ENCODE measurements at places on chromosomes 5 and 9.

DNA sequence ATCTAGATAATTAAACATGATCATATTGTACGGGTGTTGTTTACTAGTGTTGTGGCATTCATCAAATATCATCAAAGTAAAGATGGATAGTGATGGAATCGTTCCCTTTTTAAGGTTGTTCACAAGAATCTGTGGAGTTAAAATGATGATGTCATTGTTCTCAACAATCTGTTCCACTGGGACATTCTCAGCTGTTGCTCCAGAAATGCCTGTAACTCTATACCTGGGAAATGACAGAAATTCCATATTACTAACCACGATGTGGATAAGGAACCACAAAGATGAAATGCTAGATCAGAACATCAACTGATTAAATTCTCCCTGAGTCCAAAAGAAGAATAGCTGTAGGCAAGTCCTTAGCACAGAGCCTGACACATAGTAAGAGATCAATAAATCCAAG is 38.0 kb downstream of the RIGI start:
- DNase-seq: no peak

DNA sequence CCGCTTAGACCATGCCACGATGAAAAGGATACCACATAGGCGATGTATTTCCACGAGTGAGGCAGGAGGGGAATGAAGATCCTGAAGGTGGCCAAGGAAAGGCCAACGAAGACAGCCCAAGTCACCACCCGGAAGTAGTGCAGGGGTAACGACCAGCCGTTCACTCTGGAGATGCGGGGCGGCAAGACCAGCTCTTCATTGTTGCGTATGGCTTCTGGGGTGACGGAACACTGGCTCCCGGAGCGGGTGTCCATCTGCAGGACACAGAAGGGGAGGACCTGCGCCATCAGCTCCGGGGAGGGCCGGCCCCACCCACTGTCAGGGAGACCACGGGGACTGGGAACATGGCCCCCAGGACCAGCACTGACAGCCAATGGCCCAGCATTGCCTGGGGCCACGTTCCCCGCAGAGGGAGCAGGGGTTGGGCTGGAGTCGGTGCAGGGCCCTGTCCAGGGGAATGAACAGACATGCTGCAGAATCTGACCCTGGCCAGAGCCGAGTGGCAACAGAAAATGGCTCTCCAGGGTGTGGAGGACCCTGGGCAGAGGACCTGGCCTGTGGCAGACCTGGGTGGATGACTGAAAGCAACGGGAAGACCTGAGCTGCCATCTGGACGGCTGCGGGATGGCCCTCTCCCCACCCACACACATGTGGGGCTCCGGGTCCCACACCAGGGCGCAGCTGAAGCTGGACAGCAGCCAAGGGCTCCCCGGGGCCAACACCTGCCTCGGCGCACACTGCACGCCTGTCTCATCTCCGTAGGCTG is 17.7 kb downstream of the ZDHHC11B start:
- DNase-seq: no peak

- DNase-seq: no peak
These were observed 323.0 kb downstream of the SPOCK1 start for GRCh38 chr5:137176126-137176525.

- peak; percentile 14 for DNase-seq
These were observed 5.8 kb upstream of the ENTPD8 start for GRCh38 chr9:137446851-137447471.

- DNase-seq: peak; percentile 86
These were observed 16.8 kb upstream of the CDK7 start for GRCh38 chr5:69217548-69218526.

DNA sequence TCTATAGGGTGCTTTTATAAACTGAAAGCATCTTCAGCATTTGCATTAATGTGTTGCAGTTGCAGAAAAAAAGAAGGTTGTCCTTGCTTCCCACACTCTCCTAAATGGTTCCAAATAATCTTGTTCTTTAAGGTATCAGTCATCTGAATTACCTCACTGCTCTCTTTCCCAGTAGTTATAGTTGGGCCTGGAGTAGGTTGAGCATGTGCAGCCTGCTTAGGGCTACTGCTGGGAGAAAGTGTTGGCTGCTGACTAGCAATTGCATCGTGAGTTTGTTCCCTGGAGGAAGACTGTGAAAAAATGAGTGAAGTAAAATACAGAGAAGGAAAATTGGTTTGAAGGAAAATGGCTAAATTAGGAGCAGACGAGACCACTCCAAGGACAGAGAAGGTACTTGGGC is 74.5 kb downstream of the PRR16 start:
- DNase-seq: no peak

GRCh38 chr5:10111571-10111970 is 138.1 kb downstream of the ATPSCKMT start:
- no peak for DNase-seq

DNA sequence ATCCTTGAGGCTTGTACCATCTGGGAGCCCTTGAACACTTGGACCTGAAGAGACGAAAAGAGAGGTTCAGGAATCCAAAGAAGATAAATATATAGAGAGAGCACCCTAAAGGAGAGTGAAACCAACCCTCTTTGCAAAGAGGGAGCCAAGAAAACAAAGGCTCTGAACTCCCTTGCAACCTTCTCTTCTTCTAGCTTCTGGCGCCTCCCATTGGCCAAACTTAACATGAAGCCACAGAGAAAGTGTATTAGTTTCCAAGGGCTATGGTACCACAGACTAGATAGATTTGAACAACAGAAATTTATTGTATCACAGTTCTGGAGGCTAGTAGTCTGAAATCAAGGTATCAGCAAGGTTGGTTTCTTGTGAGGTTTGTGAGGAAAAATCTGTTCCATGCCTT is 175.1 kb downstream of the HCN1 start:
- DNase-seq: no peak

DNA sequence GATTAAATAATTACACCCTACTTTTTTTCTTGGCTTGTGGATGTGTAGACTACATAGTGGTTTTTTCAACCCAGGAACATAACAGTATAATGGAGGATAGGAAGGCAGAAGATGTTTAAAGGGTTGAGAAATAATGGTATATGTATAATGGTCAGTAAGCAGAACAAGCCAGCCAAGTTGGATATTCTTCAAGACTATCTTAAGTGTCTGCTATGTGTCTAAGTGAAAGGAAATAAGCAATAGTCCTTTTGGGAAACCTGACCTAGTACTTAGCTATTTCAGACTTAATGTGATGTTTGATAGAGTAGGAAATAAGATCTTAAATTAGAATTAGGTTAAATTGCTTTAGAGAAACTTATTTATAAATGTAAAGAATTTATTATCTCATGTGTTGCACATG is 85.7 kb downstream of the PTPDC1 start:
- DNase-seq: no peak

DNA sequence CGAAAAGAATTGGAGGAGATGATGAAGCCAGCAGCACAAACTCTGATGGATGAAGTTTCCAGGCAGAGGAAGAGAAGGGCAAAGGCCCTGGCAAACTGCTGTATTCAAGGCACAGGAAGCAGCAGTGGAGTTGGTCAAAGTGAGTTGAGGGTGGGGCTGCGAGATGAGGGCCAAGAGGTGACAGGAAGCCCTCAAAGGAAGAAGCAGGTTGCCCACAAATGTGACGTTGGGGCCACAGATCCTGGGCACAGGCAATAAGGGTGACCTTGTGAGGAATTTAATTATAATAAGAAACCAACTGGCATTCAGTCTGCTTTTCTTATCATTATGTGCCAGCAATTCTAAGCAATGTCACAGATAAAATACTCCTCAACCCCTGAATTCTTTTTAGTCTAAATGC is 261.8 kb downstream of the CTNND2 start:
- no peak for DNase-seq

GRCh38 chr5:14297697-14298096 is 154.6 kb downstream of the TRIO start:
- DNase-seq: no peak

DNA sequence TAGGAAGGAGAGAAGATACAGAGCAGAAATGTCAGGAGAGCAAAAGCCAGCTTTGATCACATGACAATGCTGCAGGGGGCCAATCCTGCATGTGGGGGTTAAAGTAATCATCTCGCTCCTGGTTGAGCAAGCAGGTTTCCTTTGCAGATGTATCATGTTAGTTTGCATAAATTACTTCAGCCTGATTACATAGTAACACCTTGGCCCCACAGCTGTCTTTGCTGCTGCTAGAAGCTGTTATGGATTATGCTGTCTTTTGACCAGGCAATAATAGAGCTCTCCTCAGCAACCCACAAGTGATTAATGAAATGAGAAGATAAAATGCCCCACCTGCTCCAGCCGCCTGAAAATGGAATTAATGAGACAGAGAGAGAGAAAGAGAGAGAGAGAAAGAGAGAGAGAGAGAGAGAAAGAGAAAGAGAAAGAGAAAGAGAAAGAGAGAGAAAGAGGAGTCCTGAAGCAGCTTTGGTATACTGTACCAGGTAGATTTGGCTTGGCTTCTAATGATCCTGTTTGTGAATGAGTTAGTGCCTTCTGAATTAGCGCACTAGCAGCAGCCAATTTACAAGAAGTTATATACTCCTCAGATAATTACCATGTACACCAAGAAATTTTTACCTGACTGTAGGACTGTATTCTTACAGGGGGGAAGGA is 174.3 kb upstream of the RORB start:
- no peak for DNase-seq

- DNase-seq: no peak
These were observed 7.0 kb upstream of the RASA1 start for GRCh38 chr5:87260604-87261192.

GRCh38 chr9:72691671-72692070 is 170.3 kb downstream of the TMC1 start:
- no peak for DNase-seq

GRCh38 chr5:178533136-178533535 is 57.1 kb downstream of the COL23A1 start:
- no peak for DNase-seq

GRCh38 chr9:137160716-137161557 is 8.9 kb downstream of the LRRC26 start:
- DNase-seq: no peak

DNA sequence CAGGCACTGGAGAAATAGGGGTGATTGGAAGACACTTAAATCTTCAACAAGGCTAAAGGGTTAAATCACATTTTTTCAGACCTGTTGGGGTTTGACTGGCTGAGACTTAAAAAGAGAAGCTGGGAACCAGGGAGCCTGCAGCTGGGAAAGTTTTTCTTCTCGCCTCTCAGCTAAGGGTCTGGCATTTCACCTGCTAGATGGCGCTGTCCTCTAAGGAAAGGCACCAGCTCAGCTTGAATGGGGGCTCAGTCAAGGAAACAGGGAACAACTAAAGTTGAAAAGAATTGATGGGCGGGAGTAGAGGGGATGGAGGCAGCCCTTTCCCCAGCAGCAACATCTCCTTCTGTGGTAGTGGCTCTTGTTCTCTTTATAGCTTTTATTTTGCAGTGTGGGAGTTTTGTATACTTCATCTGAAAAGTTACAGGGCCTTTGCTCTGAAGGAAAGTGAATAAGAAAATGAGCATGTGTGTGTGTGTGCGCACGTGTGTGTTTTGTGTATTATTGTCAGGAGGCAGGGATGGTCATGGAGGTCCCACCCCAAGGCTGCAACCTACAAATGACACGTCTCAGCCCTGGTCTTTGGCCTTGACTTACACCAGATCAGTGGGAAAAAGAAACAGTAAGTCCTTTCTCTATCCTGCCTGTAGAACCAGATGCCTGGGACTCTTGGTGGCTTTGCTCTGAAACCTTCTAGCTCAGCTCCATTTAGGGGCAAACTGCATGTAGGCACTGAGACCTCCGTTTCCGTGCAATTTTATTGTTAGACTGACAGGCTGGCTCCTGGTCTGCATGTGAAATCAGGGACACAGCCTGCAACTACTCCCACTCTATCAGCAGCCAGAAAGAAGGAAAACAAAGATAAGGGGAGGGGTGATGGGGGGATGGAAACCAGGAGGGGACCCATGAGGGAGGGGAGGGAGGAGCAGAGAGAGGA is 316.2 kb upstream of the CLINT1 start:
- peak; percentile 18 for DNase-seq

GRCh38 chr5:168114444-168115017 is 176.9 kb upstream of the WWC1 start:
- DNase-seq: no peak
